ENCODE measurements at places on chromosomes 3 and 15. TPM values are rescaled to one million over a fixed set of nuclear protein-coding genes. Genes with fewer than 3 reads are reported as not detected.

The TTLL13 gene
- total RNA-seq = not detected

The USF3 gene
- 18.3 TPM for total RNA-seq

DNA sequence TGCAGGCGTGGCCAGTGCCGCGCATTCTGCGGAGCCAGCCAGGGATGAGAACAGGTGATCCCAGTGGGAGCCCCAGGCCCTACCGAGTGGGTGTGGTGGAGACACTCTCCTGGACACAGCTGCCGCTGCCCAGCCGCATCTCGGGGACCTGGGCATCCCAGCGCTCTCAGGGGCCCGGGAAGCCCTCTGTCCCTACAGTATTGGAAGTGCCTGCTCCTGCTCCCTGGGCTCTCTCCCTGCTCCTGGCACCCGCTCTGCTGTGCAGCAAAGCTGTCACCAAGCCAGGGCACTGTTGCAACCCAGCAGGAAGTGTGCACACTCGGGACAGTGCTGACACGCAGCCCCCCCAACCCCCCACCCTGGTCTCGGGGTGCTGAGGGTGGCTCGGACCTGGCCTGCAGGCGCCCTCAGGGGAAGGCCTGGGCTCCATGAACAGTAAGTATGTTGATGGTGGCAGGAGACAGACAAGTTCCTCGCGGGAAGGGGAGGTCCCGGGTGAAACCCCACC lies 1177.4 kb upstream of the GBE1 start:
- no peak for DNase-seq

- DNase-seq = no peak
Measured at GRCh38 chr15:85754989-85755388, 39.7 kb downstream of the KLHL25 start.

DNA sequence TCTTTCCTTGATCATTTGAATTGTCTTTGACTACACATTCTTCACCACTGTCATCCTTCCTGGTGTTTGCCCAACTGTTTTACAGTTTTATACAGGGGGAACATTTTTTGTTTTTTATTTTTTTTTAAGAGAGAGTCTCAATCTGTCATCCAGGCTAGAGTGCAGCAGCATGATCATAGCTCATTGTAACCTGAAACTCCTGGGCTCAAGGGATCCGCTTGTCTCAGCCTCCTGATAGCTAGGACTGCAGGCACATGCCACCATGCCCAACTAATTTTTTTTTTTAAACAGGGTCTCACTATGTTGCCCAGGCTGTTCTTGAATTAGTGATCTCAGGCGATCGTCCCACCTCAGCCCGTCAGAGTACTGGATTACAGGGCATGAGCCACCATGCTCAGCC lies 222.6 kb downstream of the BBX start:
- no peak for DNase-seq

DNA sequence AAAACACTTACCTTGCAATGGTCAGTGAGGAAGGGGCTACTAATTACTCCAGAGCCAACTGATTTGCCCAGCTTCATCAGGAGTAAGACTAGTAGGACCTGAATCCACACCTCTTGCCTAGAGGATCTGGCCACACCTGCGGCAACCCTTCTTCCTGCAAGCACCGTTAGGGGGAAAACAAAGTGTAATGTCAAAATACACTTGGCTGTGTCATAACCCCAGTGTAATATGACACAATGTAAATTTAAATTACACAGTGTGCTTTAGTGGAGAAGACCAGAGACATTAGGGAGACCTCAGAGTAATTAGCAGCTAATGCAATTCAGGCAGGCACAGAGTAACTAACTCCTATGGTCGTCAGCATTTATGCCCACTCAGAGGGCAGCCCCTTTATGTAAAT lies 308.5 kb upstream of the ARRDC4 start:
- DNase-seq = no peak

Data from aorta (tissue), 5 donors.